CD4-positive, alpha-beta T cell treated with Interleukin-15 for 1 hour (primary cell): ENCODE measurements at places on chromosomes 2 and 18.

GRCh38 chr2:176669398-176670174, 400.3 kb downstream of the MTX2 start:
- DNase-seq: no peak

DNA sequence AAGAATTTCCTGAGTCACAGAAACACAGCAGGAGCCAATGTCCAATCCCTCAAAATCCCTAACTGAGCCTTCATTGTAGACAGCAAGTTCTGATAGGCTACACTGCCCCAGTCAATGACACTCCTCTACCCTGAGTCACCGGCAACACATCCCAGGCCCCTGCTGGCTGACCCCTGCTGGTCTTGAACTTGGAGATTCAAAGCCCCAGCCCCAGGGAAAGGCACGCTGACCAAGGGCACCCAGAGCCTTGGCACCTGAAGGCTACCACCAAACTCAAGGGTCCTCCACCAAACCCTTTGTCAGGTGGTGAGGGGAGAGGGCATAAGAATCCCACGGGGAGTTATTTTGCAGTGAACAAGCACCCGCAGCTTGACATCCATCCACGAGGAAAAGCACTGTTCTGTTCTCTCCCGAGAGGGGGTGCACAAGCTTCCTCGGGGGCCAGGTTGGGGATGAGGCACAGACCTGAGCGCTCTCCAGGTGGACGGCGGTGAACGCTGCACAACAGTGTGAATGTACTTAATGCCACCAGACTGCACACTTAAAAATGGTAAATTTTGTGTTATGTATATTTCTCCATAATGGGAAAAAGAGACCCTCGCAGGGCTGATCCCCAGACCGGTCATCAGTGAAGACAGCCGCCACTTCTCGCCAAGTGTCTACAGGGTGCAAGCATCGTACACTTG, 46.9 kb downstream of the TFCP2L1 start:
- DNase-seq: no peak

DNA sequence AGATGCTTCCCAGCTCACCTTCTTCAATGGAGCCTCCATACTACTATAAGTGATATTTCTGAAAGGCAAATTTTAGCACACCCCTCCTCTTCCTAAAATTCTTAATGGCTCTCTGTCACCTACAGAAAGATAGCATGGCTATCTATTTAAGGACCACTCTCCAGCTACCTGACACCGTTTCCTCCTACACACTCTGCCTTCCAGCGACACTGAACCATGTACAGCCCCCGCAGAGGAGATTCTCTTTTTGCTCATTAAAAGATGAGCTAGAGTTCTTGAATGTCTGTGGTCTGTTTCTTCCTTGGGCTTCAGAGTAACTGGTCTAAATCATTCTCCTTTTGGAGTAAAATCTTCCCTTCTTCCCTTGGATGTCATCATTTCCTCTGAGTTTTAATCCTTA, 38.4 kb upstream of the GAREM1 start:
- no peak for DNase-seq

DNA sequence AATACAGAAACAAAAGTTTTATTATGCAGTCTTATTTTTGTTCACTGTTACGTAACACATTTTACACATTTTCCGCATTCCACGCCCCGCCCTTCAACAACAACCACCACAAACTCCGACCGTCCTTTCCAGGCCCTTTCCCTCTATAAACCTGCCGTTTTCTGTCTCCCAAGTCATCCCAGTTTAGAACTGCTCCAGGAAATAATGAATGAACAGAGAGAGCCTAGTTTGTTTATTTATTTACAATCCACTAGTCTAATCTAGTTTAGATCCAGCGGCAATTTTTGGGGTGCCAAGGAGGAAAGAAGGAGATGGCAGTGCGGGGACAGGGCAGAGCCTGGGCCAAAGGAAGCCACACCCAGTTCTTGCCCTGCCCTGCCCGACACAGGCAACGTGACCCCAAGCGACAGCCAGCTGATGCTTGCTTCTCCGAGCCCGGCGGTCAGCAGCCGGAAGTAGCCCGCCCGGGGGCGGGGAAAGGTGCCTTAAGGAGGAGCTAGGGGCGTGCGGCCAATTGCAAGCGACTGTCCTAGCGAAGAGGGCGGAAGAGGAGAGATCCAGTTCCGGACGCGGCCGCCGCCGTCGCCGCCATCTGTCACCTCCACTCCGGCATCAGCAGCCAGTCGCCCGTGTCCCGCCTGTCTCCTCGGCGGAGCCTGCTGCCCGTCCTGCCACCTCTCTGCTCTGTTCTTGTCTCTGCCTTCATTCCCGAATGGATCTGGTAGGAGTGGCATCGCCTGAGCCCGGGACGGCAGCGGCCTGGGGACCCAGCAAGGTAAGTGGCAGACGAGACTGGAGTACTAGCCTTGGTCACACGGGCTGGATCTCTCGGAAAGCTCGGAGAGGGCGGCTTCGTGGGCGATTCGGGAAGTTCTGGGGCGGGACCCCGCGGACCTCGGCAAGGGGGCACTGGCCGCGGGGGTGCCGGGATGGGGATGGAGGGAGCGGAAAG, at the start of gene RIOK3:
TSS of gene RIOK3 (plus strand) at position 560 of the 952 bp plus-strand sequence. CDS start at position 713, 153 bp downstream.
- DNase-seq: peak; percentile 93

DNA sequence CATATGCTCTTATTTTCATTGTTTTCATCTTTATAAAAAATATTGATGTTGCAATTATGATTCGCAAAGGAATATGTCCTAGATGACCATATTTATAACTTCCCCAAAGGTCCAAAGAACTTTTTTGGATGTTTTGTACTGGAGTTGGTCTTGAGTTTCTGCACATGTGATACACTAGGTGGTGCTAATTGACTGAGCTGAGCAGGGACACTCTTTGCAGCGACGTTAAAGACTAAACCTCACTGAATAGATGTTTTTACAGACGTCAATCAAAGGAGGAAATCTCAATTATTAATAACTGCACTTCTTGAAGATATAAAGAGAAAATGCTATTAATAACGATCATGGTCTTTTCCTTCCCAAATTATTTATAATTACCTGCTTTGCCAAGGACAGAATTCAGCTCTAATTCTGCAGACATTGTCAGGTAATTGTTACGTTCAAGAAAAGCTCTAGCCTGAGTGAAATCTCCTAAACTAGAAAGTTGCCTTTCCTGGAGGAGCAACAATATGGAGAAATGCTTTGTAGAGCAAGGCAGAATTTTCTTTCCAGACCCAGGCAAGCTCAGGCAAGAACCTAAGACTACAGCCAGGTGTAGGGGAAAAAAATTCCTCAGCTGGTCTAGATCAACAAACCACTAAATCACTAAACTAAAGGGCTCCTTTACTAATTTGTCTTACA, 119.3 kb upstream of the RBBP8 start:
- DNase-seq: no peak

DNA sequence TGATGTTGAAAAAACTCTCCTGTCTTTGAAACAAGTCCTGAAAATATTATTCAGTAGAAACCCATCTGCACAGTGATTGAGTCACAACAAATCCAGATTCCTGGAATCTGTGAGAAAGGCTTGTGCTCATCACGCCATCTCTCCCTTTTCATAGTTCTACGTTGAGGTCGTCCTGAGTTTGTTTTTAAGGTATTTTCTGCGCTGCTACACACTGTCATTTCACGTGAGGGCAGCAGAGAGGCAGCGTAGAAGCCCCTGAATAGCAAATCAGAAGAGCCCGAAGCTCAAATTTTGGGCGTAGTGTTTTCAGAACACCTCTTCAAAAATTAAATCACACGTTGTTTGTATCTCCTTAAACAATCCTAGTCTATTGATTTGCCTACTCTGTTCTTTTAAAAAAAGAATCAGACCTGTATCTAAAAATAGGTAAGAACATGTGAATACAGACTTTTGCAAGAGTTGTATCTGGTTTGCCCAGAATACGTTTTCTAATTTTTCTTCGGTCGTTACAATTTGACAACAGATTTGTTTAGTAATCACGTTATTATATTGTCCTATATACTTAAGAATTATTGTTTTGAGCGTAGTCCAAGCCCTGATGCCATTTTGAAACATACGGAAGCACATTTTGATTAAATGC, 61.6 kb upstream of the SLC38A11 start:
- peak; percentile 18 for DNase-seq

GRCh38 chr2:128492966-128493811, 174.5 kb upstream of the HS6ST1 start:
- no peak for DNase-seq

GRCh38 chr2:203783496-203784203, 77.2 kb downstream of the CD28 start:
- no peak for DNase-seq

- no peak for DNase-seq
Observed at GRCh38 chr2:179686718-179687342, 174.6 kb downstream of the ZNF385B start.

DNA sequence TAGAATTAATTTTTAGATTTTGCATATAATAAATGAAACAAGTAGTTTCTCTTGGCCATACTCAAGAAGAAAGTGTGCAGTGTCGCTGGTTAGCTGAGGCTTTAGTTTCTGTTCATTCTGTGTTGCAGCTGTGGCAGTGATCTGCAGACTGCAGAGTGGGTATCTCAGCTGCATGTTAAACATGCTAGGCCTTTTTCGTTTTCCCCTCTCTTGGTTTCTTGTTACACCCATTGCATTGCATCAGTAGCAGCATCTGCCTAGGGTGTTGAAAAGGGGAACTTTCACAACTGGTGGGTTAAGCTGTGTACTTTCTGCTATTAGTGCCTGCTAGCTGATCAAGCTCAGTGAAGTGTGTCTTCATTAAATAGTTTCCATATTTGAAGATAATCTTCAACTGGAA, 51.3 kb downstream of the ACSL3 start:
- peak; percentile 56 for DNase-seq

GRCh38 chr2:174343623-174344455, 9.1 kb downstream of the SP9 start:
- no peak for DNase-seq

DNA sequence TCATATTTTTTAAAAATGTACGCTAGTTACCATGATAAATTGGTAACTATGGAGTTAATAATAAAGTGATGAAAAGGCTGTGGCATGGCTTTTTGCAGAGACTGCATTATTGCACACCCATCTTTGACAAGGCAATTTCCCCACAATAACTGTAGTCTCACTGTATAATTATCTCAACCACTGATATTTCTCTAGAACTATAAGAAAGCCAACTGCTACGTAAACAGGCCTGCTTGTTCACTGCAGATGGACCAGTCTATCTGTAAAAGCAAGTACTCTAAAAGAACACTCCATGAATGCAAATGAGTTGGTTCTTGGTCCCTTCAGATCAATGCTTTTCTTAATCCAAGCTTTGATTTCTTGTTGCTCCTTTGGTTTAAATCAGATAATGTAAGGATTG, 218.7 kb downstream of the RBM43 start:
- no peak for DNase-seq

DNA sequence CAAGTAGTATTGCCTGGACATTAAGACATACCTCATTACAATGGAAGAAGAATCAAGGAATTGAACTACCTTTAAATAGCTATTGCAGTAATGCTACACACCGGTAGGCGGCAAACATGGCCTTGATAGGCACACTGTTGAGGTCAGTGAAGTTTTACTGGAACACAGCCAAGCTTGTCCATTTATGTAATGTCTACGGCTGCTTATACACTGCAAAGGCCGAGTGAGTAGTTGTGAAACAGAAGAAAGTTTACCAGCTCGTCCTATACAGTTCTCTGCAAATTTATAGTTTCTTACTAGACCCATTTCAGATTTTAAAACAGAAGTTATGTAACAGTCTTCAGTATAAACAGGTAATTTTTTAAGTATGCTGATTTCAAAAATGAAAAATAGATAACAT, 38.8 kb downstream of the PPP4R1 start:
- peak; percentile 39 for DNase-seq

GRCh38 chr2:240219208-240219890, 78.9 kb upstream of the OTOS start:
- DNase-seq: no peak

DNA sequence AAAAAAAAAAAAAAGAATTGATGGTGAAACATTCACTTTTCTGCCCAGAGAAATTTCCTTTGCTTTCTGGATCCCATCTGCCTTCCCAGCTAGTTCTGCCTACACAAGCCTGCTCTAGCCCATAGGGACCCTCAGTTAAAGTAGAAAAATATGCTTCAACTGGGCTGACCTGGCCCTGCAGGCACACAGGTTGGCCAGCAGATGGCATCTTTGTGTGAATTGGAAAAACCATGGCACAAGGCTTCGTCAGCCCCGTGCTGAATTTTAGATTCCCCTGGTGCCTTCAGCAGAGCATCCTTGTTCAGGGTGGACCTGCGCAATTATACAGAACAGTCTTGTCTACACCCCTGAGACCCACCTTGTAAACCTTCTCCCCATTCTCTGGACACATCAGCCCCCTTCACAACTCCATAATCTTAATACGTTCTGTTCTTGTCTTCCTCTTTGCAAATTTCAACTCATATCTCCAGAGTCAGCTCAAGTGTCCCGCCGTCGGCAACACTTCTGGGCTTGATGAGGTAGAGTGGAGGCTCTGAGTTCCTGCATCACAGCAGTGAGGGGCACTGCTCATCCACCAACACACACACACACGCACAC, 114.5 kb downstream of the INSIG2 start:
- peak; percentile 44 for DNase-seq

DNA sequence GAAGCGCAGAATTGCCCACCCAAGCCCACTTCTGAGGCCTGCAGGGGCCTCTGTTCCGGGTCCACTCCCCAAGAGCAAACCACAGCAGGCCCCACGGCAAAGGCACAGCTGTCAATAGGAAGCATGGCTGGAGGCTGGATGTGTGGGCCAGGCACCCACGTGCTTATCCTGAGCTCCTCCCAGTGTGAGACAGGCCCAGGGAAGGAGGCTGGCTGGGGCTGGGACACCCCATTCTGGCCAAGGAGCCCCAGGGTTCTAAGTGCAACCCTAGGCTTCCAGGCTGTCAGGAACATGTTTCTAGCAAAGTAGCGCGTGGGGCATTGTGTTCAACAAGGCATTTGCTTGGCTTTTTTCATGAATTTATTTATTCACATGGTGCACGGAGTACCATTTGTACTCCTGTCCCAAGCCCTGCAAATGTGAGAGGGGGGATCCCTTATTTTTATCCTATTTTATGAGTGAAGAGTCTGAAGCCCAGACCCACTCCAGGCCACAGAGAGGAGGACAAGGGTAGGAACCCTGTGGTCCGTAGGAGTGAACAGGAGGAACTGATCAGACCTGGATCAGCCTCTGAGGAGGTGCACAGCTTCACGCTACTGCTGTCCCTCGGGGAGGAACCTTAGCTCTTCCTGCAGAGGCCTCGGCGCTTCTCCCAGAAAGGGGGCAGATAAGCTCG, 6.1 kb upstream of the RAB17 start:
- DNase-seq: no peak

DNA sequence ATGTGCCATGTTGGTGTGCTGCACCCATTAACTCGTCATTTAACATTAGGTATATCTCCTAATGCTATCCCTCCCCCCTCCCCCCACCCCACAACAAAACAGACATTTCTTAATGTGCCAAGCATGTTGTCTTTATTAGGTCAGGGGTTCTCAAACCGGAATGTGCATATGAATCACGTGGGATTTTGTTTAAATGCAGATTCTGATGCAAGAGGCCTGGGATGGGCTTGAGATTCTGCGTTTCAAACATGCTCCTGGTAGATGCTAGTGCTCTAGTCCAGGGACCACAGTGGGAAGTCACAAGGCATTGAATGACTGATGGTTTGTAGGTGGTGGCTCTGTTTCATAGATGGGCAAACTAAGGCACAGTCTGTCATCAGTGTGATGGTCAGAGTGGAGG, 184.7 kb downstream of the SMAD7 start:
- no peak for DNase-seq

GRCh38 chr2:47403609-47404193, 745 bp downstream of the MSH2 start:
- no peak for DNase-seq

GRCh38 chr18:38460657-38461056, 895.1 kb upstream of the CELF4 start:
- DNase-seq: no peak

GRCh38 chr2:208698114-208698513, 291.5 kb downstream of the PTH2R start:
- no peak for DNase-seq
